ENCODE measurements at places on chromosomes 4 and X.

DNA sequence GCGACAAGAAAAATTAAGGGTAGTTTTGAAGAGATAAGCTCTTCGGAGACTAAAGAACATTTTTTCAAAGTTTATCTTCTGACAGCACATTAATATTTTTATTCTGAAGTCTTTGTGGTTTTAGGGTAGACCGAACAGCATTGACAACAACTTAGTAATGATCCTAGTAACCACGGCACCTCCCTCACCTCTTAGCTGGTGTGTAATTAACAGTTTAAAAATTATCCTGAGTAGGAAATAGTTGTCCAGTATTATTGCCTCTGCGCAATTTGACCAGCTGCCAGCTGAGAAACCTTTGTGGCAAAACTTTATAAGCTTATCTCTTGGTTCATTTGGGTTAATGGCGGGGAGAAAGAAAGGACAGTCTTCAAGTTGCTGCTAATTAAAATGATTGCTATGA lies 213.6 kb downstream of the CBLL2 start:
- peak; percentile 26 for DNase-seq

DNA sequence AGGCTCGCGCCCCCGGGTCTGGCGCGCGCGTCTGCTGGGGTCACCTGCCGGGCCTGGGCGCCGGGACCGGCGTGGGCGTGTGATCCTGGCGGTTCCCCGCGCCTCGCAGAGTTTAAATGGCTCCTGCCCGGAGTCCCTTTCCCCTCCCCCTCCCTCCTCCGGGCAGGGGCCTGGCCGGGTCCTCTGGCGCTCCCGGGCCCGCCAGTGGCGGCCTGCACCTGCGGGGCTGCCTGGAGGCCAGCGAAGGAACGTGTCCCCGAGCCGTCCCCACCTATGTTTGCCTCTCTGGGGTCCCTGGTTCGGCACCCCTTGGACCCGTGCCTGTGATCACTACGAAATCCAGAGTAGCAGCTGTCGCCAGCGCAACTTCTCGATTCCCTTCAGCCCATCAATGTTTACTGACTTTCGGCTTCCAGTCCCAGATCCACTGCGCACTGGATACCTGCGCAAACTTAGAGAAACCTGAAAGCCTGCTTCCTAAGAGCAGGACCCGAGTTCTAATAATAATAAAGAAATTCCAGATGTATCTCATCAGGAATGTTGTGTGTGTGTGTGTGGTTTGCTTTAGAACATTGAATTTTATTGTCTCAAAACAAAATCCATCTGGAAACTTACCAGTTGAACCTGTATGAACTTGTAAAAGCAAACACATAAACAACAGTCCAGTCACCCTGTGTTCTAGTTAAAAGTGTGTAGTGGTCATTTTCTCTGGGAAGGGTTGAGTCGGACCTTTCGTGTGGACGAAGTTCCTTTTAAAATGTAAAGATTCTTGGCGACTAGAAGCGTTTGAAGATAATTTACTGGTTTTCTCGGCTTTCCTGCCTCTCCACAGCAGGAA lies 788 bp downstream of the SHROOM2 start:
- peak; percentile 15 for DNase-seq

GRCh38 chrX:129798456-129798855 lies 18.7 kb downstream of the SASH3 start:
- DNase-seq = no peak

DNA sequence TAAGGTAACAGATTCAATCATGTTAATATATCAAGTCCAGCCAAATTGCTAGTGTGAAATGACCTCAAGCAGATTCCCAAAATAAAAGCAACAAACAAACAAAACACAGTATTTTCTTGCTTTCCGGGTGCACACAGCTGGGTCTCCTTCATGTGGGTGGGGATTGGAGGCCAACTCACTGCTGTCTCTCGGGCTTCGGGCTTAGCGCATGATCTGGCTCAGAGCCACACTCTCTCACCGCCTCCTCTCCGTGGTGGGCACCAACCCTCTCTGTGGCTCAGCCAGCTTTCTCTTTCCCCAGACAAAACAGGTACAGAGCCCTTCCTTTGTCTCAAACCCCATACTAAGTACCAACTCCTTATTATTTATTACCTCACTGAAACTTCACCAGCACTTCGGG lies 2.9 kb upstream of the REELD1 start:
- no peak for DNase-seq

- no peak for DNase-seq
These were observed 787.5 kb downstream of the FSTL5 start for GRCh38 chr4:161376275-161376674.

GRCh38 chr4:13322681-13323101 lies 161.4 kb downstream of the RAB28 start:
- no peak for DNase-seq

- no peak for DNase-seq
These were observed 64.3 kb downstream of the PDLIM5 start for GRCh38 chr4:94516067-94516466.

DNA sequence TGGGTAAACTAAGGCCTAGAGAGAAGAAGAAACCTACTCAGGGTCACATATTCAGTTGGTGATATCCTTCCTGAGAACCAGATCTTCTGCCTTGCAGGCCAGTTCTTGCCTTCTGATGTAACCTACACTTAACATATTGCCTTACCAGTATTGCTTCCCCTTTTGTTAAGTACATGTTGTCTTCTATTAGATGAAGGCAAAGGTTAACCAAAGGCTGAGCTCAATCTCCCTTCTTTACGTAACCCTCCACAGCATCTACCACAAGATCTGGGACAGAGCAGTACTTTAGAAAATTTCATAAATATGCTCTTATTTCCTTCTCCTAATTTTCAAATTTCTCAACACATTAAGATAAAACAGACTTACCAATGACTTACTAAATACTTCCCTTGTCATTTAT lies 474.4 kb downstream of the SH2D1A start:
- DNase-seq = no peak

DNA sequence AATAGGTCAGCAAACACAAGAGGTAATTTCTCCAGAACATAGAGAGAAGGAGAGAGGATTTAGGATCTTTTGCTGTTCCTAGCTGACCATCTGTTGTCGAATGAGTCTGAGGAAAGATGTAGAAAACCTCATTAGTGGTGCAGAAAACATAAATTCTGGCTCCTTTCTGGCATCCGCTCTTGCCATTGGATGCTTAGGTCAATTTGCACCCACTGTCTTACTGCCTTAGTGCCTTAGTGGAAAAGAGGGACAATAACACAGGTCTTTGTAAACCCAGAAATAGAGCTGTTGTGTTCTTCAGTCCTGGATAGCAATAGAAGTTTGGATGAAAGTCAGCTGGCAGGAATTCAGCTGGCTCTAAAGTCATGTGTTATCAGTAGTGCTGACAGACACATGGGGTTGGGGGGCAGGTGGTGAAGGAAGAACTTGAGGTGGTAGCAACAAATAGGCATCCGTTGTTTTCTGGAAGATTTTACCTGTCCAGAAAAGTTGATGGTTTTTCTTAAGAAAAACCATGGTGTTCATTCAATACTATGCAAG lies 78.2 kb downstream of the GLRA2 start:
- DNase-seq = no peak

GRCh38 chr4:140710908-140711622 lies 45.1 kb downstream of the TBC1D9 start:
- DNase-seq = no peak

DNA sequence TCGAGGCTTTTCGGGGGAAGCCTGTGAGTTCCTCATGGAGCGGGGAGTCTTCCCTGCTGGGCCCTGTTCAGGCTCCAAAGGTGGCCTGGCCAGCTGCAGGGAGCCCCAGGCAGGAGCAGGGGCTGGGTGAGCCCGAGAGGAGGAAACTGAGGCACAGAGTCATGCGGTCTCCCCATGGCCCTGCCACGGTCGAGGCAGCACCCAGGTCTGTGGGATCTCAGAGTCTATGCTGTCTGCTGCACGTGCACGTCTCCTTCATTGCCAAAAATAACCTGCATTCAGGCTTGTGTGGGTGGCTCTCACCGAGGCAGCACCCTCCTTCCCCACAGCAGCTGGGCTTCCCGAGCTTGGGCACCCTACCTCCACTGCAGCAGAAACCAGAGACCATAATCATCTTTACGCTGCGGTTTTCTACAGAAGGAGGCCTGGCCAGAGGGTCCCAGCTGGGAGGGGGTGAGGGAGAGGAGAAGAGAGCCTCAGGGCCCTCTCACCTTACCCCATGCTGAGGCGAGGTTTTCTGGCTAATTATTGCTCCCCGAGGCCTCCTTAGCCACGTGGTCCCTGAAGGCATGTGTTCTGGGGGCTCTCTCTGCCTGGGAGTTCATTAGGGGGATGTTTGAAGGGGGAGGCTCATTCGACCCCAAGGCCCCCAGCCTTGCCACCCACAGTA lies 64.3 kb downstream of the CPZ start:
- no peak for DNase-seq

DNA sequence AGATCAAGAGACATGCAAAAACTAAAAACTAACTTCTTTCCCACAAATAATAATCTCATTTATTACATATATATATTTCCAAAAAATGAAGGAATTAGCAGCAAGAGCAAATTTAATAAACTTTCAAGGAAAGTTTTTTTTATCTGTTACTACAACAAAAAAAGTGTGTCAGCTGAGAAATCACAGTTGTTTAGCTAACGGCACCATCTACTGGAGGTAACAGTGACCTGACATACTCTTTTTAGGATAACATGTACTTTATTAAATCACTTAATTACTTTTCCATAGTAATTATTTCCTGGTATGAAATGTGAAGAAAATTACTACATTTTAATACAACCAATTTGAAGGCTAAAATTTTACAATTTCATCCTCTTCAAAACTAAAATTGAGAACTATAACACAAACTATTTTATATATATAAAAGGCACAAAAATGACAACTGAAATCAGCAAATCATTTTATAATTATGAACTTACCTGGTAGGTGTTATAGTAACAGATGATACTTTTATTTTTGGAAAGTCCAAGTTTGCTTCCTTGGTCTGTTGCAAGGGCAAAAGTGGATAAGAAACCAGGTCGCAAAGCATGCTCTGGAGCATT lies 9.1 kb downstream of the LAMTOR3 start:
- peak; percentile 55 for DNase-seq

DNA sequence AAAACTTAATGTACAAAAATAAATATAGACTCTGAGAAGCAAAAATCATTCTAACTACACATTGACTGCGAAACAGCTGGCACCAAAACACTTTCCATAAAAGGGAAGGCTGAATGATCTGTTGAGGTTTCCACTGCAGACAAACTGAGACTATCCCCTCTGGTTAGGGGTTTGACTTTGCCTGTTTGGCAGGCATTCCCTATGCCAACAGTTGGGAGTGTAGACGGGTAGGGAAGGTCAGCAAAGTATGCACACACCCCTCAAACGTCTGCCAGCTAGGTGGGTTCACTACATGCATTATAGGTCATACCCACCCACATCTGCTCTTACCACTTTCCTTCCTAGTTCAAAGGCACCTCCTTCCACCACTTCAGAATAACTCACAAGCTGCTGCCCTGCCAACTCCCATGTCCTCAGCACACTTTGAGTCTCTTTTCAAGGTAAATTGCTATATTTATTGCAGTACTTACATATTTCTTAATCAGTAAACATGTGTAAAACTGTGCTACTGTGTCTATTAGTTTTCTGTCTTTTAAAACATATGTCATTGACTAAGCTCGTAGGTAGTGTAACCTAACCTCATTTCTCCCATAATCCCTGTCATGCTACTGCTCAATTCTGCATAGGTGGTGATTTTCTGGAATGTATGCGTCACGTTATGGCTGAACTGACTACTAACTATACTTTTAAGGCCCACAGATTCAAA lies 12.4 kb downstream of the CTSO start:
- DNase-seq = no peak

GRCh38 chr4:104063341-104063740 lies 343.6 kb upstream of the TACR3 start:
- DNase-seq = no peak

DNA sequence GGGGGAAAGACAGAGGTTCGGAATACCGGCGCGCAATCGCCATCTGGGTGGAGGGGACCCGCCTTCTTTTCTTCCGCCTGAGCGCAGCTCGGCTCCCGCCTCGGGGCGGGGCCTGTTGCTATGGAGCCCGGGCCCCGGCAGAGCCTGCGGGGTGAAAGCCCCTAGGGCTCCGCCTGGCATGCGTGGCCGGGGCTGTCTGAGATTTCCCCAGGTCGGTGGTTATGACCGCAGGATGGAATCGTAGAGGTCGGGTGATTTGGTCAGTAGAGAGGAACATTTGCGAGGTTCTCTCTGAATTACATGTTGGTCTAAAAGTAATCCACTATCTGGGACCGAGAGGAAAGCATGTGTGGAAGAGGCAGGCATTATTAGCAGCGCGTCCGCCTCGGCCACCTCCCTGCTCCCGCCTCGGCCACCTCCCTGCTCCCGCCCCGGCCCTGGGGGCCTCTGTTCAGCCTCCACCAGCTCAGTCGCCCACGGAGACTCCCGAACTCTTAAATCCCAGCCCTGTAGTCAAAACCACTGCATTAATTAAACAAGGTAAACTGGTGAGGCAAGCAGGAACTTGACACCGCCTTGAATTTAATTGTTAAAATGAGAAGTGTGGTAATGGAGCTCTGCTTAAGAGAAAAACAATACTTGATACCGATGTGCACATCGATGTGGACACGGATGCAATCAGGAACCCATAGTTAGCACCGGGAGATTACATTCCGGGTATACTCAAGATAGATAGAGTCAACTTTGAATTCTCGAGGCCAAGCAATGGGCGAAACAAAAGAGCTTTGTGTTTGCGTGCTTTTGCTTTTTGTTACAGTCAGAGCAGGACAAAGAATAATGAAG lies 45.2 kb downstream of the TRIM2 start:
- peak; percentile 92 for DNase-seq

- peak; percentile 6 for DNase-seq
These were observed 442.1 kb downstream of the CENPC start for GRCh38 chr4:67103001-67103747.

GRCh38 chrX:81957318-81957717 lies 755.4 kb downstream of the SH3BGRL start:
- DNase-seq = no peak

- no peak for DNase-seq
These were observed 9.3 kb upstream of the CNGA2 start for GRCh38 chrX:151725338-151725614.

DNA sequence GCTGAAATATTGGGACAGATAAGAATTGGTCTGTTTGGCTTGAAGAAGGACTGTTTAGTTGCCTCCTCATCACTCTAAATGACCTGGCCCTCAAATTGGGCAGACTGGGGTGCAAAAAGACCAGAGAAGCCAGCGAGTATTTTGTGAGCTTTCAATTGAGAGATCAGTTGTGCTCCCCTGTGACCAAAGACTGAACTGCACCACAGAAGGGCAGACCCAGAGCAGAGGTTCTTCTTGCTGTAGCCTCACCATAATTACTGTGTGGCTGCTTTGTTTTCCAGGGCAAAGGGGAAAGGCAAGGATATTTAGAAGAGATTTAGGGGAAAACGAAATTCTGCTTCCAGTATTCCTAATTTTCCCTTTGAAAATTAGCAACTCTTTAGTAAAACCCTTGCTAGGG lies 104.0 kb upstream of the MBNL3 start:
- DNase-seq = peak; percentile 67

GRCh38 chr4:20870436-20870835 lies 170.2 kb downstream of the PACRGL start:
- DNase-seq = no peak

- no peak for DNase-seq
These were observed 96.9 kb downstream of the NHS start for GRCh38 chrX:17471861-17472260.

GRCh38 chr4:53912766-53913497 lies 151.5 kb downstream of the CHIC2 start:
- DNase-seq = no peak

Data from NCI-H82 (cell line).